ENCODE measurements at places on chromosomes 2 and 18.

GRCh38 chr18:76380791-76381405 lies 114.1 kb downstream of the ZNF516 start:
- no peak for DNase-seq

GRCh38 chr18:23173912-23174311 lies 38.6 kb downstream of the CABLES1 start:
- no peak for DNase-seq

DNA sequence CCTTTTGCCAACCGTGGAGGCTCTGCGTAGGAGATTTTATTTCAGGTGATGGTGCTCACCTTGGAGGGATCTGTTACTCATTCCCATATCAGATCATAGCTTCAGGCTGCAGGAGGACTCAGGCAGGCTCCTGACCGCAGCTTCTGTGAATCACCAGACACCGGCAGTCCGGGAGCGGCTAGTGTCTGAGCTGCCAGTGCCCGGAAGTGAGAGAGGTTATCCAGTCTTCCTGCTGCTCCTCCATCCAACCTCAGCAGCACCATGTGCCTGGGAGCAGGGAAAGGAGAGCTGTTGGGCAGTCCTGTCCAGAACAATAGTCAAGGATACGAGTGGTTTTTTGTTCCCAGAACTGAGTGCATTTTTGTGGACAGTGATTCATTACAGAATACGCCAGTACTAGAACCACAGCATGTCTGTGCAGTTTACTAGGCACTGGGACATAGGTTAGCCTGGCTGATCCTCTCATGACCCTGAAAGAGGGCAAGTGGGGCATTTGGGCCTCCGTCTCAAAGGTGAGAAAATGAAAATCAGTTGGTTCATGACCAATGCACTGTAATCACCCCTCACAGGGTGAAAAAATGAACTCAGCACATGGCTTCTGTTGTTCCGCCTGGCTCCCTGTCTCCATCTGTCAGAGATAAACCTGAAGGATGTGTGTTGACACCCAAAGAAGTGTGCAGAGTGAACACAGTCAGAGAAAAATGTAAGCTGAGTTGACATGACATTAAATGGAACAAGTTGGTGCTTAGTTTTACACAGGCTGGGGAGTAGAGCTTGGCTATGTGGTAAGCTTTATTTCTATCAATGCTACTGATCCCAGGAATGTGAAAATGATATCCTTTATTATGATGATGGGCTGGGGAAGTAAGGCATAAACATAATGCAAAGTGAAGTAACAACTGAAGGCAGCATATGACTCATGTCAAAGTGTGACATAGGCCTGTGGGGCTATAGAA lies 12.2 kb downstream of the FHOD3 start:
- no peak for DNase-seq

- DNase-seq = no peak
Observed at GRCh38 chr2:198376677-198377076, 572.3 kb downstream of the PLCL1 start.

Measured in naive thymus-derived CD4-positive, alpha-beta T cell (primary cell).